ENCODE measurements at places on chromosomes 16 and 17.

- DNase-seq = no peak
Measured at GRCh38 chr16:54112451-54113206, 174.0 kb downstream of the IRX3 start.

- no peak for DNase-seq
Measured at GRCh38 chr16:65661558-65661957, 539.7 kb upstream of the CDH11 start.

GRCh38 chr17:72126575-72127486 is 6.0 kb downstream of the SOX9 start:
- DNase-seq = no peak

- DNase-seq = no peak
Measured at GRCh38 chr17:8949061-8949661, 16.3 kb downstream of the PIK3R5 start.

DNA sequence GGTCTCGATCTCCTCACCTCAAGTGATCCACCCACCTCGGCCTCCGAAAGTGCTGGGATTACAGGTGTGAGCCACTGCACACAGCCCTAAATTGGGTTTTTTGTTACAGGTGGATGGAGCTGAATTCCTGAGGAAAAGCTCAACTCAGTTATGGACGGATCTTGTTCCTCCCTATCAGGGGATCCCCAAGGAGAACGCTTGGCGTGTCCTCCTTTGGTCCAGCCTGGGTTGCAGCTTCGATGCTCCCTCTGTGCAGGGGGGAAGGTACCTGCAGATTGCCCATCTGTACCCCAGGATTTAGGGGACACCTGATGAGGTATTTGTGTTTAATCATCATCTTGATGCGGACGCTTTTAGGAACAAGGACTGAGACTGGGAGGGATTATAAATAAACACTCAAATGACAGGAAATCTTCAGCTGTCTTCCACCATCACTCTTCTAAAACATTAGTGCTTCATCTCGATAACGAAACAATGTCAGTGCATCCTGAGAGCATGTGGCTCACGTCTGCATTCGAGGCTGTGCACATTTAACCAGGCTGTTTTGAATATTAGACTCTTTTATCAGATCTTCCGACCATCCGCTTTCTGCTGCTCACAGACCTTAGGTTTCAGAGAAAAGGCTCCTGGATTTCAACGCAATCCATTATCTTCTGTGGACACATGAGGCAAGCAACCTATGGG is 18.2 kb upstream of the MEIOB start:
- DNase-seq = no peak

- DNase-seq = no peak
Measured at GRCh38 chr17:5785338-5785737, 201.0 kb upstream of the NLRP1 start.

All from stimulated activated CD4-positive, alpha-beta T cell treated with anti-CD3 and anti-CD28 coated beads, Interleukin-4, amount 100 ng/mL, for 1 hour (primary cell).